GM20000 (cell line): ENCODE measurements at places on chromosomes 16 and 17.

DNA sequence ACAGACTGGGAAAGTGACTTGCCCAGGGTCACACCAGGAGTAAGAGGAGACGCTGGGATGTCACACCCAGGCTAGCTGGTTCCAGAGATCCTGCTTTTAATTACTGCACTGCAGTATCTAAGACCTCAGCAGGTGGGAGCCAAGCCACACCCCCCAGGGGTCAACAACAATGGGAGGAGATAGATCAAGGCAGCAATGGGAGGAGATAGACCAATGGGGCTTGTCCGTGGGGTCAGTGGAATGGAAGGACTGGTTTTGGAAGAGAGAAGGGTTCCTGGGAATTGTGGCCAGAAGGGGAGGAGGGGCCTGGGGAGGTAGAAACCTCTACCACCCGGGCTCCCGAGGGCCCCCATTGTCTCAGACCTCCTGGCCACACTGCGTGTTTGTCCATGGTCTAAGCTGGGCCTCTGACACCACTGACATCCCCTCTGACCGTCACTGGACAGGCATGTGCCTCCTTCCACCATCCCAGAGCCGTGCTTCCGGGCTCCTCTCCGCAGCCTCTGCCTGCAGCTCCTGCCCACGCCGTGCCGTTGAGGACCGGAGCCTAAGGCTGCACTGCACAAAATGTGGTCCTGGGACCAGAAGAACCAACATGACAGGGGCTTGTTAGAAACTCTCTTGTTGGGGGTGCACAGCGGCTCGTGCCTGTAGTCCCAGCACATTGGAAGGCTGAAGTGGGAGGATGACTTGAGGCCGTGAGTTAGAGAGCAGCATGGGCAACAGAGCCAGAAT lies 69.8 kb upstream of the RPH3AL start:
- DNase-seq = no peak

GRCh38 chr17:33126086-33126485 lies 134.4 kb downstream of the SPACA3 start:
- DNase-seq = no peak

DNA sequence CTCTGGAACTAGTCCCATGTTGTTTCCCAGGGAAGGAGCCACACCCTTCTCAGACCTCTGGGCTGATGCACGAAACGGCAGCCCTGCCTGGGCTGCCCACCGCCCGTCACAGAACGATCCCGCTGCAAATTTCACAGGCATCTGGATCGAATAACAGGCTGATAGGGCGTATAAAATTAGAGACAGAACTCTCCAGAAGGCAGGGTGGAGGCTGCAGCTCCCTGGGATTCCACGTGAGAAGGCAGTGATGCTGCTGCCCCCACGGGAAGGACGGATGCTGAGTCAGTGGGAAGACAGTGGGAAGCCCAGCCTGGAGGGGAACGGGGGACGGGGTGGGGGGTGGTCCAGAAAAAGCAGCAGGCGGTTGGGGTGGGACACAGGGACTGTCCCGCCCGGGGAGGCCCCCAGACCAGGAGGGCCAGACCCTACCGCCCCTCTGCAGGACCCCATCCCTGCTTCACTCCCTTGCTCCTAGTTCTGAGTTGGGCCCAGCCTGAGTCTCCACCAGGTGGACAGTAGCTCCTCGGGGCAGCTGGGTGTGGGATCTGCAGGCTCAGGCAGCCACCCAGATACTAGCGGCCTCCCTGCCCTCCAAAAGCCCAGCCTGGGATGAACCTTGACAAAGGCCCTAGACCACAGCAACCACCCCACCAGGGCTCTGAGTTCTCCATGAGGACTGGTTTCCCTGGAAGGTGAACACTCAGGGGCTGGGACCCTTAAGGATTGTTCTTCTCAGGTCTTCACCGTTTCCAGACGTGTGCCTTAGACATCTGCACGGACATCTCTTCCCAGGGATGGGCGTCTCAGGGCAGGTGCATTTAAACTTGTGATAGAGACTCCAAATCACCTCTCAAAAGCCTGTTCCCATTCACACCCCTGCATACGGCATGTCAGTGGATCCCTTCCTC lies 117.8 kb downstream of the METRNL start:
- DNase-seq = no peak

GRCh38 chr17:55575058-55575636 lies 63.9 kb upstream of the SMIM36 start:
- DNase-seq = no peak

GRCh38 chr17:68878226-68878885 lies 76.8 kb downstream of the ABCA8 start:
- no peak for DNase-seq

DNA sequence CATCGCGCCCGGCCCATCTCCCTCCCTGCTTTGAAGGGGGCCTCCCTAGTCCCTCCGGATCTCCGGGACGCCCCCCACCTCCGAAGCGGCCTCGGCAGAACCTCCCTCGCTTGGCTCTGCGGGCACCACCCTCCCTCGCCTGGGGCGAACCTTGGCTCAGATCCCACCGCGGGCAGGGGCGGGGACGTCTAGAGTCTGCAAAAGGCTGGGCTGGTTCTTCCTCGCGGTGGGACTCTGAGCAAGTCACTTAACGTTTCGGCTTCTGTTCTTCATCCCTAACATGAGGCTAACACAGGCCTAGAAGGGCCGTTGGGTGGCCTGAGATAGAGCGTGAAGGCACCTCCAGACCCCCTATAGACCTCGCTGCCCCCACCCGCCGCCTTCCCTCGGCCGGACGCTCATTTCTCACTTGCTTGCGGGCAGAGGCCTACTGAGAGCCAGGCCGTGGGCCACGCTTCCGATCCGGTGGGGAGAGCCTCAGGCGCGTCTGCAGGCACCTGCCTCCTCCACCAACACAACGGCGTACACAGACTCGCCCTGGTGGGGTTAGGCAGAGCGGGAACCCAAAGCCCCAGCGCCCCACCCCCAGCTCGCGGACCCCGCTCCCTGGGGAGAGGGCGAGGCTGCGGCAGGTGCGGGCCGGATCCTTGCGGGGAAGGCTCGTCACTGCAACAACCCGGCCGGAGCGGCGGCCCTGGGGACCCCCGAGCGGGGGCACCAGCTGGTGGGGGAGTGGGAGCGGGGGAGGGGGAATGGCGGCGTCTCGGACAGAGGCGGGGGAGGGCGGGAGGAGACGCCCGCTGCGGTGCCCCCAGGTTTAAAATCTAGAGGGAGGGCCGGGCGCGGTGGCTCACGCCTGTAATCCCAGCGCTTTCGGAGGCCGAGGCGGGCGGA lies 5.4 kb downstream of the MYO1C start:
- peak; percentile 86 for DNase-seq

- DNase-seq = no peak
These were observed 96.4 kb upstream of the SHISA6 start for GRCh38 chr17:11144358-11145233.

- DNase-seq = no peak
These were observed 69.0 kb upstream of the CDH8 start for GRCh38 chr16:62105244-62105643.

DNA sequence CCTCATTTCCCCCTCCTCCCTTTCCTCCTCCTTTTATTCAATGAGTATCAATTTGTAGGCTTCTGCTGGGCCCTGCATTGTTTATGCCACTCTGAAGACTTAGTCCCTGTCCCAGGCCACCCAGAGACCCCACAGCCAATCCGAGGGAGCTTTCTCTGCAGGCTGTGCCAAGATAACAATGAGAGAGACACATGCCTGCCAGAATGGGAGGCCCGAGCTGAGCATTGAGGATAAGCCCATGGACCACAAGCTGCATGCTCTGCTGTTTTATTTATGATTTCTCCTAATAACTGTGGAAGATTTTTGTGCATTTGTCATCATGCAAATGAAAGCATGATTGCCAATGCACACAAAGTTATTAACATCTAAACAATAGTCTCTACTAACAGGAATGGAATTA lies 3.0 kb downstream of the RCVRN start:
- no peak for DNase-seq

- no peak for DNase-seq
These were observed 1.2 kb upstream of the YPEL2 start for GRCh38 chr17:59330053-59330942.

DNA sequence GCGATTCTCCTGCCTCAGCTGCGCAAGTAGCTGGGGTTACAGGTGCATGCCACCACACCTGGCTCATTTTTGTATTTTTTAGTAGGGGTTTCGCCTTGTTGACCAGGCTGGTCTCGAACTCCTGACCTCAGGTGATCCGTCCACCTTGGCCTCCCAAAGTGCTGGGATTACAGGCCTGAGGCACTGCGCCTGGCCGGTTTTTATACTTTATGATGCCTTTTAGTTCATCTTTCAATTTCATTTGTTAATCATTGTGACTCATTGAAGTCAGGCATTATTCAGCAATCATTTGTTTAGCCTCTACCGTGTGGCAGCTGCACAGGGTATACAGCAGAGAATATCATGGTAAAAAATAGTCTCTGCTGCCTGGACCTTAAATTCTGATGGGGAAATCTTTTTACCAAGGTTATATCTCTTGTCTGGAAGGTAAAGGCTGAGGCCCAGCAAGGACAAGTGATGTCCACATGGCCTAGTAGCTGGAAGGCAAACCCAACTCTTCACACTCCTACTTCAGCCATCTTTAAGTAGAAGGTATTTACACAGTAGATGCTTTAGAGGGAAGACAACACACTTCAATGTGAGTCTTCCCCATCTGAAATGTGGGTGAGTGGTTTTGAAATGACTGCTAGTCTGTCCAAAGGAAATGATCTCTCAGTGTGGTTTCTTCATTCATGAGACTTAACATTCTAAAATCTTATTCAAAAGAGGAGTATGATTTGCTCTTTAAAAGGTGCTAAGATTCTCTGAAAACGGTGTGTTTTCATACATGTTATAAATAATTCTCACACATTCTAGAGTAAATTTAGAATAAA lies 2.4 kb downstream of the PRPSAP2 start:
- peak; percentile 74 for DNase-seq

- DNase-seq = no peak
These were observed 814 bp upstream of the RUNDC3A start for GRCh38 chr17:44307387-44308186.

DNA sequence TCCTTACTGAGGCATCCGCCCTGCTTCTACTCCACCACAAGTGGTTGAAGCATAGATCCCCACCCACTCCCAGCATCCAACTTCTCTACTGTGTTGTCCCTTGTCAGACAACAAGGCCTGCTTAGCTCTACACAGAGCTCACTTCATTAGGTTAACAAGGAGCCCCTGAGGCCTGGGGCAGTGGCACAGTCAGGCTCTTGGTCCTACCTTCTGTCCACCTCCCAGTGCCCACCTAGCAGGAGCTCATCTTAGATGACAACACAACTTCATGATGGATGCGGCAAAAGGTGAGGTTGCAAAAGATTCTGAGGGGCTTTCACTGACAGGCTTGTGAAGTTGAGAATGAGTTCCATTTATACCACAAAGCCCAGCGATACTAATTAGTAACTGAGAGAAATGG lies 432.0 kb upstream of the CDH5 start:
- DNase-seq = no peak

GRCh38 chr17:71019699-71020098 lies 850.4 kb downstream of the KCNJ2 start:
- no peak for DNase-seq

GRCh38 chr16:86949116-86949515 lies 368.1 kb downstream of the C16orf95 start:
- no peak for DNase-seq
